ENCODE measurements at places on chromosomes 3 and 15.

DNA sequence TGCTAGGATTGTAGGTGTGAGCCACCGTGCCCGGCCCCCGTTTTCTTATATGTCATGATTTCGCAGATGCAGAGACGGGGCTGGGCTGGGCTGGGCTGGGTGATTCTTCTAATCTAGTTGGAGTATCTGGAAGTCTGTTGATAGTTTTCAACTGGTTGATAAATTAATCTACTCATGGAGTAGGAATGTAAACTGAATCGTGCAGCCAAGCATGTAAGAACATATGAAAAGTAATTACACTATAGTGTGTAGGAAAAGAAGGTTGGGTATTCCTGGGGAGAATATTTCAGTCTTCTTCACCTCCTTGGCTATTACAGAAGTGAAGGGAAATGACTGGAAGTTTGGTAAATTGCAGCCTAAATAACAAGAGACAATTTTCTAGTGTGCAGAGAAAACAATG, 82.6 kb upstream of the MAGI1 start:
- no peak for DNase-seq

GRCh38 chr15:74438721-74439316, 5.1 kb upstream of the SEMA7A start:
- DNase-seq = peak; percentile 9

- no peak for DNase-seq
These were observed 321.2 kb downstream of the ZNF621 start for GRCh38 chr3:40845916-40846315.

- DNase-seq = no peak
These were observed 51.0 kb upstream of the PLXND1 start for GRCh38 chr3:129657261-129658046.

- DNase-seq = no peak
These were observed 10.3 kb upstream of the DNAJC13 start for GRCh38 chr3:132407025-132407424.

GRCh38 chr3:67075295-67075694, 77.2 kb downstream of the KBTBD8 start:
- DNase-seq = no peak

- no peak for DNase-seq
These were observed 483.4 kb downstream of the FOXP1 start for GRCh38 chr3:71099997-71100719.

DNA sequence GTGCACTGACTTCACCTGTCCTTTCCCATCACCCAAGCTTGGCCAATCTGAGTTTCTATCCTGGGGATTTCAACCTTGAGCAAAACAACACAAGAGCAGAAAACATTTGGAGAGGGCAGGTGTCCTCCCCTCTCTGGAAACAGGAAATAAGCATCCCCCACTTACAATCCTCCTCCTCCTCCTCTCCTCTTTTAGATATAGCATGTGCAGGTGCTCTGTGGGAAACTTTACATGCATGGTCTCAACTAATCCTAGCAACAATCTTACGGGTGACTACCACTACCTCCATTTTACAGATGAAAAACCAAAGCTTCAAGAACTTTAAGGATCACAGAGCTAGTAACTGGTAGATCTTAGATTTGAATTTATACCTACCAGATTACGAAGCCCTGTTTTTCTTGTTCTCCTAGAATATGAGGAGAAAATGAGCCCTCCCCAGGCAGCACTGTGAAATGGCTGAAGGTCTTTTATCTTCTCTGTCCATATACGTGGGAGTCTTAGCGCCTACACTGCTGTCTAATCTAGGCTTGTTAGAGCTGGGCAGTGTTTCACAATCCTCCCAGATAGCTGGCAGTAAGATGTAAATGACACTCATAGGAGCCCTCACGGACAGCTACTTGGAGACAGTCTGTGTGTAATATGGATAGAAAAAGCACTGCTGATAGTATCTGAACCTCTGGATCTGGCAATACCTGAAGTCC, 301.2 kb upstream of the PROK2 start:
- no peak for DNase-seq

- no peak for DNase-seq
These were observed 1070.4 kb downstream of the ROBO1 start for GRCh38 chr3:78697426-78697825.

GRCh38 chr3:194522579-194523046, 35.8 kb upstream of the ATP13A3 start:
- no peak for DNase-seq

DNA sequence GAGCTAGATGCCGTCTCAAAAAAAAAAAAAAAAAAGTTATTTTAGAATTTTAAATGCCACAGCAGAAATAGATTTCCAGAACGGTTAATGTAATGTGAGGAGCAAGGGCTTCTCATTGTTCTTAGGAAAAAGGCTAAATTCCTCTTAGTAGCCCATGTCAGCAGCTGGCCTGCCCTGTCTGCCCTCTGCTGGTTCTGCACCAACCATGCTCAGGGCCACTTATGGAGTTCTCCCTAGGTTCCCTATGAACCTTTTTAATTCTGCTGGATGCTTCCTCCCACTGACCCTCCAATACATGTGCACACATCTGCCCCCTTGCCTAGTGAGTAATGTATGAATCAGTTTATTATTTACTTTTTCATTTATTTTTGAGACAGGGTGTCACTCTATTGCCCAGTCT, 32.2 kb upstream of the DPPA4 start:
- no peak for DNase-seq

- no peak for DNase-seq
These were observed 36.9 kb upstream of the DYNC1LI1 start for GRCh38 chr3:32607522-32607921.

GRCh38 chr15:38080651-38081275, 146.3 kb downstream of the TMCO5A start:
- no peak for DNase-seq

- DNase-seq = no peak
These were observed 9.9 kb downstream of the SPCS1 start for GRCh38 chr3:52715714-52716305.

DNA sequence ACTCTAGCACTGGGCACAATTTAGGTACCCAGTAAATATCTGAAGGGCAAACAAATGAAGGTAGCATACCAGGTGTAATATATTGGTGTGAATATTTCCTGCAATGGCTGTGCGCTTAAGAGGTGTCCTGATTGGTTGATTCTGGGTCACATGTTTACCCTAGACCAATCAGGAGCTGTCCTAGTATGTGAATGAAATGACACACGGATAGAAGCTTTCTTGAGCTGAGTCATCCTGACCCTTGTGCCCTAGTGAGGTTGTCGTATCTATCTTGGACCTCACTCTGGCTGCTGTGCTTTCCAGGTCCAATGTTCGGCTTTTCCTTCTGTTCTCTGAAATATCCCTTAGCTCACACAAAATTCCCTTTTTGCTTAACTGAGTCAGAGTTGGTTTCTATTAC, 58.1 kb upstream of the FOXP1 start:
- no peak for DNase-seq

GRCh38 chr15:42695527-42696071, 41.3 kb downstream of the CDAN1 start:
- no peak for DNase-seq

GRCh38 chr15:44438402-44438801, 11.0 kb downstream of the CTDSPL2 start:
- DNase-seq = no peak

GRCh38 chr3:57892423-57892822, 115.8 kb upstream of the FLNB start:
- no peak for DNase-seq

DNA sequence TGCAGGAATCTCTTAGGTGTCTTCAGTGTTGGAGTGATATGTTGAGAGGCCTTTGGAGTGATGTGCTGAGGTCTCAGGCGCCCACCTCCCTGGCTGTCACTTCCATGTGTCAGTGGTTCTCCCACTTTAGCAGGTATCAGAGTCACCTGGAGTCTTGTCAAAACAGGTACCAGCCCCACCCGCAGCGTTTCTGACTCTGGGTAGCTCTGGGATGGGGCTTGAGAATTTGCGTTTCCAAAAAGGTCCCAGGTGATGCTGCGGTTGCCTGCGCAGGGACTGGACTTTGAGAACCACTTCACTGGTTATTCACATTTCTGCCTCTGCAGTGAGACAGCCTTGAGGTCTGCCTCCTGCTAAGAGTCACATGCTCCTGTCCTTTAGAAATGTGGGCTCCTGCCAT, 15.5 kb downstream of the UMPS start:
- no peak for DNase-seq

GRCh38 chr3:27616031-27616430, 106.1 kb downstream of the EOMES start:
- DNase-seq = no peak

GRCh38 chr3:164679245-164679644, 399.1 kb downstream of the SI start:
- DNase-seq = no peak

DNA sequence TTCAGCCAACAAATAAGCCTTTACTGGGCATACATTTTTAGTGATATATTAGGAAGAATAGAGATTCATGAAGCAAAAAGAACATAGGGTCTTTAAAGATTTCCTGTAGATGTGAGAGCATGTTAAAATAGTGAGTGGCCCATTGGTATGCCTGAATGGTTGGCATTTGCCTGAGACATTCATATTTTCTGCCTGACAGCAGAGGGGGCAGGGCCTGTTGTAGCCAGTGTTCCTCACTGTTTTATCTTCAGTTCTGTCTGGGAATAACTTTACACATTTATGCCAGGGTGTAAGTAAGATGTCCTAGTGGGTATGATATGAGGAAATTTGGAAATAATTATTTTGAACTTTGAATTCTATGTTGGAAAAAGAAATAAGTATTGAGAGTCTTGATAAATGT, 704.7 kb upstream of the ARPP21 start:
- no peak for DNase-seq

GRCh38 chr15:57598346-57598745, 6.6 kb downstream of the MYZAP start:
- no peak for DNase-seq

- DNase-seq = no peak
These were observed 755.5 kb downstream of the GBE1 start for GRCh38 chr3:81005992-81006391.

DNA sequence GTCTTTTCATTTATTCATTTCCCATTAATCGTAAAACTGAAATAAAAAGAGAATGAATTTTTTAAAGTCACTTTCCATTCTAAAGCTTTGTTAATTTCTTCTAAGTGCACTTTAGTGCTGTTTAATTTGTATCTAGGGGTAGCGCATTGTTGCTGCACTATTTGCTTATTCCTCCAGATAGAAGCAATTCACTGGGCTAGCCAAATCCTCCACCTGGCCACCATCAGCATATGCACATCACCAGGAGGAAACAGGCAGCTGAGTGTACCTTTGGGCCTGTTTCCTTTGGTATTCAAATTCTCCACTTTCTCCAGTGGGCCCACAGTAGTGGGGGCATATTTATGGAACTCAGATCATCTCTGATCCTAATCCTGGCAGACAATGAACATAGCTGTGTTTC, 29.8 kb upstream of the CPB1 start:
- DNase-seq = no peak

DNA sequence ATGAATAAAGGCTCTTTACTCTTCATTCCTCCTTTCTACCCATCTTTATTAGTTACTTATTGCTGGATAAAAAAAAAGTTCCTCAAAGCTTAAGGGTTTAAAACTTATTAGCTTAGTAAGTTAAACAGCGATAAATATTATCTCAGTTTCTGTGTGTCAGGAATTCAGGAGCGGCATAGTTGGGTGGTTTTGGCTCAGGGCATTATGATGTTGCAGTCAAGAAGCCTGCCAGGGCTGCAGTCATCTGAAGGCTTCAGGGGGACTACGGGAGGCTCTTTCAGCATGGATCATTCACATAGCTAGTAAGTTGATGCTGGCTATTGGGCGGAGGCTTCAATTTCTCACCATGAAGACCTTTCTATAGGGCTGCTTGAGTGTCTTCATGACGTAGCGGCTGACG, 1.9 kb upstream of the DLG1 start:
- no peak for DNase-seq

GRCh38 chr3:108092501-108092900, 1.7 kb upstream of the CD47 start:
- no peak for DNase-seq

DNA sequence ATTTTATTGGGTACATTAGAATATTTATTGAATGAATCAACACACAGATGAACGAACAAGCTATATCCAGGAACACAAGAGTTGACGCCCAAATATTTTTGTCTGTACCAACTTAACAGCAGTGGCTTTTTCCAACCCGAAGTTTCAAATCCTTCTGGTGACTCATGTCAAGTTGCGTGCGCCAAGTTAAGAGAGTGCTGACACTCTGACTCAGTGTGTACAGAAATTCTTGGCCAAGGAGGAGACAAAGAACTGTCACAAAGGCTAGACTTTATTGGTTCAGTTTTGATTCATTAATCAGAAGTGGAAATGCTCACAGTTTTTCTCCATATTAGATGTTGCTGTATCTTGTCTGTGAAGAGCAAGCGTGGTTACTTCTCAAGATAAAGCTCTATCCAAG, 59.6 kb upstream of the TSC22D2 start:
- no peak for DNase-seq

Data from NCI-H748 treated with DMSO at 0.1 percent for 48 hours (cell line).